Activated T-cell treated with anti-CD3 and anti-CD28 coated beads, Interleukin-2, amount 50 U/mL, for 72 hours (primary cell): ENCODE measurements at places on chromosomes 6 and 20.

DNA sequence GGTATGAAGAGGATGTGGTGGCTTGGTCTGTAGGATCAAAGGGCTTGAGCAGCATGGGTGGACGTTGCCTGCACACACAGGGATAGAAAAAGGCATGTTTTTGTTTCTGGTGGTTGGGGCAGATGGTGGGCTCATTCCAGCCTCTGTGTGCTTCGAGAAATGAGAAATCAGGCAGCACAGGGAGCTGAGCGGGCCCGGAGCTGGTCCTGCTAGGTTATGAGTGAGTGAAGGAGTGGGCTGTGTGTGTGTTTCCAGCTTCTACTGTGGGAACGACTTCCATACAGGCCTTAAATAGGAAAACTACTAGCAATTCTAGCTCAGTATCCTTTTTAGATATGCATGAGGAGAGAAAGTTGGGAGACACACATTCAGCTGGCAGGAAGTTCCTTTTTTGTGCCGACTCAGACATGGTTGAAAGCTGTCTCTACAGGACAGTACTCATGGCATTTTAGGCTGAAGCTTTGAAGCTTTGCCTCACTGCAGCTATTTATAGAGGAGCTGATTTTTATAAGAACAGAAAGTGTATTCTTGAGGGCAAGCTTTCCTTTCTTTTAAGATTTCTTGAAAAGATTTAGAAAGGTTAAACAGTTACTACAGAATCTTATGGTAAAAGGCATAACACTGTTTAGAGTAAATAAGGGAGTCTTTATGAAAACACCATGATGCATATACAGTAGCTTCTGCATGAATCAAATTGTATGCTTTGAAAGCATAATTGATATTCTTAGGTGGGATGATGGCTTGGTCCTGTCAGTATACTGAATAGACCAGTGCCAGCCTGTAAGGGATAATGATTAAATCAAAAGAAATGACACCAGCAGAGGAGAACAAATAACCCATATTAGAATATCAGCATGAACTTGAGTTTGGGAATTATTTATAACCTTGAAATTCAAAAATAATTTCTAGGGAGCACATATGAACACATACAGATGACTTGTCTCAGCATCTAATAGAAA lies 104.0 kb upstream of the MAN1A1 start:
- no peak for DNase-seq

DNA sequence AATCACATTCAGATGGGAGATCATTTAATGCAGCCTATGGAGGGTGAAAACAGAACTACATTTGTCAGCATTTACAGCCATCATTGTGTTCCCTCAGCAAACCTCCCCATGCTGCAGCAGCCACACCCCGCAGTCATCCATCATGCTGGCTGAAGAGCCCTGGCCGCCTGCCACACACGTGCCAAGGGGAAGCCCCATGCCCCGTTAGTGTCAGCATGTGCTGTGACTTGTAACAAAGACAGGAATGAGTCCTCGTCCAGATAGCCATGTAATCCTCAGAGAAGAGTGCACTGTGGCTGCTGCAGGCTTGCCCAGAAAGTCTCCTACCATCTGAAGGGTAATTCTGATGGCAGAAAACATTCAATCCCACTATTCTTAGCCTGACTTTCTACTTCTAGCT lies 1097.8 kb downstream of the KIF16B start:
- DNase-seq: no peak

- DNase-seq: no peak
These were observed 319.1 kb downstream of the RIMS1 start for GRCh38 chr6:72205500-72205899.

DNA sequence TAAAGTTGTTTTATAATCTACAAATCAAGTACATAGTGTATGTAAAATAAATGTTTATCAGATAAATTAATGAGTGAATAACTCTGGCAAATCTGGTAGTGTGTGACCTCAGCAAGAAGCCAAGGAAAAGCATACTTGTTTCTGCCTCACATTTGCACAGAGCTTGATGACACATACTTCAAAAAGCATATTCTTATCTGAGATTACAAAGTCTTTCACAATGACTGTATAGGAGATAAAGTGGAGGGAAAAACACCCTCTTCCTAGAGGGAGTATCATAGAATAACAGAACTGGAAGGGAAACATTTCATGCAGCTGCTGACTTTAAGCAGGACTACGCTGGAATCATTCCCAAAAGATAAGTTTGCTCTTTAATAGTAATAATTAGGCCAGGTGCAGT lies 28.1 kb upstream of the AKAP7 start:
- no peak for DNase-seq

GRCh38 chr6:51120016-51120415 lies 301.3 kb downstream of the TFAP2B start:
- no peak for DNase-seq

- DNase-seq: no peak
These were observed 20.0 kb downstream of the TP53INP2 start for GRCh38 chr20:34724172-34724571.

DNA sequence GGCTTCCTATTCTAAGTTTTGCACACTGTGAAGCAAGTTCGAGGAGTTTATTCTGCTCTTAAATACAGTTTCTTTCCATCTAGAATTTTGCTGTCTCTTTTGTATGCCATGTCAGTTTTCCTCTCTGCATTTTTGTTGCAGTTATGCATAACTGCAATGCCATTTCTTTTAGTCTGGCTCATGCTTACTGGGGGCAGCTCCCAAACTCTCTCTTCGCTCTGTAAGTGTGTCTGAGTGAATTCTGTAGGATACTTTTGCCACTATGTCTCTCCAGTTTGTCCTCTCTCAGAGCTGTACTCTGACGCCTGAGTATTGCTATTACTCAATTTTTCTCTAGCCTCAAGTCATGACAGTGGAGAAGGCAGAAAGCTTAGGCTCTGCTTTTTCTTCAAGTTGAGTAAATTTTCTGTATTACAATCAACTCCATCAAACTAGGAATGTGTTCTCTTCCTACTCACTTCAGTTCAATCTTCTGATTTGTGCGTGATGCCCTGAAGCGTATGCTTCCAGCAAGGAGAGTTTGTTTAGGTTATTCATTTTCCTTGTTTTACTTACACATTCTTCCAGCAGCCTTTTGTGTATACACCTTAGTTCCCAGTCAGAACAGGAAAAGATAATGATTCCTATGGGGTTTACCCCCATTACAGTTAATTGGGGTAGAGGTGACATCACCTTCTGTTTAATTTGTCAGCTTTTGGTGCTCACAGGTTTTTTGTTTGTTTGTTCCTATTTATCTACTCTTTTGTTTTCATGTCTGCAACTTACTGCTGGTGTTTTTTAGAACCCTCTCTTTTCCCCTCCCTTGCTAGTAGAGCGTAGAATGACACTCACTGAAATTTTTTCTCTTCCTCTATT lies 430.9 kb downstream of the BCKDHB start:
- DNase-seq: no peak

DNA sequence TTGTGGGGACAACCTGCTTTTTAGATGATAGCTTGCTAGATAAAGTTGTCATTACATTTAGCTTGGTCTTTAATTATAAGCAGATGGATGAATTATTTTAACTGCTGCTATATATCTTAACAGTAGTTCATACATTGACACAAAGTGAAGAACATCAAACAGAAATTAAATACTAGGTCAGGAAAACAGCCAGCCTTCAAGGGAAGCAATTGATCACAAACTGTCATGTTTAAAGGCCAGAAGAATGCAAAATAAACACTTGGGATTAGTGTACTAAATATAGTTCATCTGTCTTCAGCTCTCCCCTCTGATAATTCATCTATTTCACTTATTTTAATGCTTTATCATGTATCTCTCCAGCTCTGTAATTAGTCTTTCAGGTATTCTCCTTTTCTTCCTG lies 225.1 kb upstream of the FERMT1 start:
- no peak for DNase-seq

DNA sequence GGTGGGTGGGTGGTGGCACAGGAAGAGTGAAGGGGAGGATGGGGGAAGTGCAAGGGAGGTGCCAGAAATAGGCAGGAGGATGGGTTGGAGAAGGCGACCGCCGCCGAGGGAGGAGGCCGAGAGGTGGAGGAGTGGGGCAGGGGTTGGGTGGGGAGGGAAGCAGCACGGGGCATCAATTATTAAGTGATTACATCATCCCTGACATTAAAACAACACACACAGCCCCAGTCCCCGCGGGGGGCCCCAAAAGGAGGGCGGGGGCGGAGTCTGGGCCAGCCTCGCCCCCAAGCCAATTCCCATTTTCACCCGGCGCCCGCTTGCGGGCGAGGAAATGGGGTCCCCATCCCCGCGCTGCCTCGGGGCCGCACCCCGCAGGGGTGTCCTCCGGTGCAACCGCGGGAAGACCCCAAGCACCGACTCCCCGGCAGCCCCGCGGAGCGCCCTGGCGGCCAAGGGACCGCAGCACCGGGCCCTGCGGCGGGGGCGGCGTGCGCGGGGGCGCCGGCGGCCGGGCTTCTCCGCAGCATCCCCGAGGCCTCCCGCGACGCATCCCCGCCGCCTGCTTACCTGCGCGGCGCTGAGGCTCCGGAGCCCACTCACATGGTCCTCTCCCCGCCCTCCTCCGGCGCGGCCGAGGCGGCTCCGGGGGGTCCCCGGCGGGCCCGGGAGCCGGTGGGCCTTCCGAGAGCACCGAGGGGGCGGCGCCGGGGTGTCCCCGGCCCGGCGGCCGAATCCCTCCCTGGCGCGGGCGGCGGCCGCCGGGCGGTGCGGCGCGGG lies 663 bp downstream of the FYN start:
- peak; percentile 59 for DNase-seq

GRCh38 chr20:59173938-59174491 lies 10.4 kb downstream of the ZNF831 start:
- no peak for DNase-seq

GRCh38 chr6:48087448-48087847 lies 23.5 kb downstream of the PTCHD4 start:
- DNase-seq: no peak

DNA sequence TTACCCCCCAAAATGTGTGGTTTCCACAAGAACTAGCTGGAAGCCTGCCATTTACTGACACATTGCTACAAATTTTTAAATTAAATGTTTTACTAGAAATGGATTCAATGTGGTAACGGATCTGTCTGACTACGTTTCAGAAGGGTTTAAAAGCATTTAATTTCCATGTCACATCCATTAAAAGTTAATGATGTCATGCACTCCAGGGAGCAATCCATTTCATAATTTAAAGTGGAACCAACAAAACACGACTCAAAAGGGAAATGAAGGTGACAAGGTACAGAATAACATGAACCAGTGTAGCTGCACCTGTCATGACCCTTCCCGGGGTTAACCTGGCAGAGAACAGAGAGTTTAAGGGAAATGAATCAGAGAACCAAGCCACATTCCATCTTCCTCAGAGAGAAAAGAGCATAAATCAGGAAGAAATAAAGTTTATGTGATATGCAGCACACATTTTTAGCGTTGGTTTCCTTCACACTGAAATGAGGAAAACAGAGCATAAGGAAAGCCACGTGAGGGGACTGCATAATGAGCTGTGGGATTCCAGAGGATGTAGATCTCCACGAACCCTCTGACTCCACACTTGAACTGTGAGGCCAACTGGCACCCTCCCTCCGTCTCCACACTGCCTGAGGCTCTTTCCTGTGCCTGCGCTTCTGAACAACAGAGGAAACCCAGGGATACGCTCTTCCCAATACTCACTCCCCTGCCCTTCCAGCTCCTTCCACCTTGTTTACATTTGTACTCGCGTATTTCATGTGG lies 170.3 kb upstream of the AHI1 start:
- no peak for DNase-seq

DNA sequence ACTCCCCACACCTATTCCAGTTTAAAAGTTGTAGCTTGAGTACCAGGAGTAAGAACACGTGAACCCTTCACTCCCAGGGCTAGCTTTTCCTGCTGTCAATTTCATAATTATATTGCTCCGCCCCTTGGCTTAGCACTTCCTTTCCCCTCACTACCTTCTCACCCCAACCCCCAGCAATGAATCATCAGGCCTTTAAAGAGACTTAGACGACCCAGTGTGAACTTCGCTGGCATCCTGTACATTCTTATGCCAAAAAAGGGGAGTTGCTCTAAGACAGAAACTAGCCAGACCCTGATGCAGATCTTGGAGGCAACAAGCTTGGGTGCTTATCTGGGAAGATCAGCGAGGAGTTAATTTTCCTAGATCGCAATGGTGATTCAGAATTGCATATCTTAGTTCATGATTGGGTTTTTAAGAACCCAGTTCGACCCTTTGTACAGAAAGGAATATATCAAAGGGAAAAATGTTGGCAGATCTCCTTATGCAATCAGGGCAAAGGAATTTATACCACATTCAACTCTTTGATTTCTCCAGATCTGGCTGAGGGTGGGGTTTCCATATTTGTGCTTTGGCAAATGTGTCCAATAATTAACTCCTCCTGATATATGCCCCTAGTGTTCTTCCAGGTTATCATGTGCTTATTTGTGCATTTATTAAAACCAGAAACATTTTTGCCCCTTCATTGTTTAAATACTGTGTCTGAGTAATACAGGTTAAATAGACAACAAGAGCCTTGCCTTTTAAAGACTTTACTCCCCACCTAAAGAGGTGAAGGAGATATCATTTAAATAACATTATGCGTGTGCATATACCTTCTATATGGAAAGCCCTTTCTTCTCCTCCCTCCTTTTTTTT lies 8.1 kb upstream of the ATXN1 start:
- DNase-seq: peak; percentile 72

DNA sequence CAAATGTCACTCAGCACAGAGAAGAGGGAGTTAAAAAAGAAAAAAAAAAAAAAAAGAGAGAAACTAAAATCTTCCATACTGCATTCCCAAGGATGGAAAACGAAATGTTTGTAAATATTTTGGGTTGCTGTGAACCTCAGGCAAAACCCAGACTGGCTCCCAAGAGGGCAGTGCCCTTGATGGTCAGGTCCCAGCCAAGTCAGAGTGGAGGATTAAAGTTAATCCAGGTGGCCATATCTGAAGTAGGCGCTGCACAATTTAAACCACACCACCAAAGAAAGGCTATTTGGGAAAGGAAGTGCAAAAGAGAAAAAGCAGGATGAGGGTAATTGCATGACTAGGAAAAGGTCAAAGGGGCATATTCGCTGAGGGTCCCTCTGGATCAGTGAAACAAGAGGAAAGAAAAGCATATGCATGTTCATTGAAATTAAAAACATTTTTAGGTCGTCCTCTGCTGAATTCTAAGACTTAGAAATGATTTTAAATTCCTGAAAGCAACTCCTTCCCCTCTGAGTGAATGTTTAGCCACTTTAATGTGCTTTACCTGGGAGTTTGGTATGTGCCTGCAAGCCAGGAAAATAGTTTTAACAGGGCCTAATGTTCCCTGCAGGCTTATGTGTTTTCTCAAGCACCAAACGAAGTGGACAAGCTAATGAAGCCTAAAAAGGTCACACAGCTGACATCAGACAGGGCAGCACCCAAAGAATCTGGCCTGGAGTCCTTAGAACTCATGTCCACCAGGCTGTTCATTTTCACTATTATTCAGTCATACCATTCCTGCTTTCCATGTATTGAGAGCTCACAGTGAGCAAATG lies 159.1 kb downstream of the HACE1 start:
- DNase-seq: no peak

GRCh38 chr6:55388211-55388610 lies 60.9 kb downstream of the GFRAL start:
- DNase-seq: no peak

DNA sequence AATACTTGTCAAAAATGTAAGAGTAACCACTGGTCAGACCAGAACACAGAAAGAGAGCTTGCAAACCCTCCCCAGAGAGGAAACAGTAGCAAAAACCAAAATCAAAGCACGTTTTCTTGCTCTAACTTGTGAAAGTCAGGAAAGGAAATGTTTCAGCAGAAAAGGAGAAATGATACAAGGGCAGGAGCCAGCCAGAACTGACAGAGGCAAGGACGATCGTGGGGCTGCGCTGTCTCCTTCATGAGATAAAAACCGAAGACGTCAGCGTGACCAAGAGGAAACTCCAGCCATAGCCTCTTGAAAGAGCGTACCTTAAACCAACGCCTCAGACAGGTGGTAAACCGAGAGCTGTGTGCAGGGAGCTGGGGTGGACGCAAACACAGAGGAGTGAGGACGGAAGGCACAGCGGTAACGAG lies 27.5 kb downstream of the LAMA5 start:
- no peak for DNase-seq
